Foreskin fibroblast (primary cell): ENCODE measurements at places on chromosomes 3 and 15.

DNA sequence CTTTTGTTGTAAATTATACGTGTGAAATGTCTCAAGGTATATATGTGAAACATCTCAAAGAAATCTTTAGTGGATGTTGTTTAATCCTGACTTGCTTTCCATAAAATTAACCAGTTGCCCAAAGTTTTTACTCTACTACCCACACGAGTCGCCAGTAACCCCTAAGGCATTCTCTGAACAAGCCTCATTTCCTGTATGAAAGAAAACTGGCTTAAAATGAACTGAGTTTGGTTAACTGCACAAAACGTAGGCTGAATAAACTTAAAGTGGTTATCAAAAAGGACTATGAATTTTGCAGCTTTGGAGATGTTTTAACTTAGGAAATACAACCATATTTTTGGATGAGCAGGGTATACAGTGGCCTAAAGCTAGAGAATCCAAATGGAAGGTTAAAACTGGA, 2.7 kb upstream of the APPL1 start:
- no peak for DNase-seq

DNA sequence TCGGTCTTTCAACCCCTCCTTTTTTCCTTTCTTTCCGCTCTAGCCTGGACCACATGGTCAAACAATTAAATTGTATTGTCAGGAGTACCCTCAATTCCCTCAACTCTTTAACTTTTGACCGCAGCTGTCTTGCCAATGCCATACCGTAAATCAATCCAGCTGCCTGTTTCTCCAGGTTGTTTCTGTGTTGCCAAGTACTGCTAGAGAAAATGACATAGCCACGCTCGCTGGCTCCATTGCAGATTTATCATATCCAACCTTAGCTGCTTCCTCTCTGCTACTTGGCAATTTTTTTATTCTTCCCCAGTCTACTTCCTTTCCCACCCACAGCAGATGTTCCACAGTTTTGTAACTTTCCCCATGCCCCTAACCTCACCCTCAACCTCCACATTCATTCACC, 60.0 kb downstream of the ZNF385D start:
- no peak for DNase-seq

- DNase-seq, result no peak
These were observed 39.2 kb upstream of the AGBL1 start for GRCh38 chr15:86040356-86041033.

DNA sequence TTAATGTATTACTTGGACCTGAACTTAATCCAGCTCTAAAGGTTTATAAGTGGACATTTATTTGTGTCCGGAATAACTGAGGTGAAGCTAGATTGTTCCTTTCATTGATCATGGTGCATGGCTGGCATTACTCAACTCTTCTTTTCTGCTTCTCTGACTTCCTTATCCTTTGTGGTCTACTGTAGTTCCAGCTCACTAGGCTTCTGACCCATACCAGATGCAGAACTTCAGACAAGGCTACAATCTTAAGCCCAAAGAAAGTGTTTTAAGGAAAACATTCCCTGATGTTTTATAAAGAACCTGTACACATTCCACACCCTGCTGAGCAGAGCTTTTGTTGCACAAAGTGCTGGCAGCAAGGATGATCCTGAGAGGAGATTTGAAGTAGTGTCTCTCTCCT, 250.8 kb upstream of the TGFBR2 start:
- DNase-seq, result peak; percentile 42

DNA sequence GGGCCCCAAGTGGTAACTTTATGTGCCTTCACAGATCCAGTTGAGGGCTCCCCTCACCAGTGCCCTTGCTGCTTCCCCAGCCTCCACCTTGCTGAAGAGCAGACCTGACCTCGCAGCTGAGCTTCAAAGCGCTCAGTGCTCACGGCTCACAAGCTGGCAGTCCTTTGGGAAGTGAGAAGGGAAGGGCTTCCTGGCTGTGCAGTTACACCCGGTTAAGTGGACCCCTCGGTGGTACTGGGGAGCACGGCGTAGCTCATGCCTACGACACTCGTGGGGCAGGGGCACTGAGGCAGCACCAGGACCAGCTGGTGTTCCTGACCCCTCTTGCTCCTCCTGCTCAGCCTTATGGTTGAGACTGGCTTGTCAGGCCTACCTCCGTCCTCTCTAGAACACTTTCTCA, 629.0 kb upstream of the TBL1XR1 start:
- DNase-seq, result no peak

DNA sequence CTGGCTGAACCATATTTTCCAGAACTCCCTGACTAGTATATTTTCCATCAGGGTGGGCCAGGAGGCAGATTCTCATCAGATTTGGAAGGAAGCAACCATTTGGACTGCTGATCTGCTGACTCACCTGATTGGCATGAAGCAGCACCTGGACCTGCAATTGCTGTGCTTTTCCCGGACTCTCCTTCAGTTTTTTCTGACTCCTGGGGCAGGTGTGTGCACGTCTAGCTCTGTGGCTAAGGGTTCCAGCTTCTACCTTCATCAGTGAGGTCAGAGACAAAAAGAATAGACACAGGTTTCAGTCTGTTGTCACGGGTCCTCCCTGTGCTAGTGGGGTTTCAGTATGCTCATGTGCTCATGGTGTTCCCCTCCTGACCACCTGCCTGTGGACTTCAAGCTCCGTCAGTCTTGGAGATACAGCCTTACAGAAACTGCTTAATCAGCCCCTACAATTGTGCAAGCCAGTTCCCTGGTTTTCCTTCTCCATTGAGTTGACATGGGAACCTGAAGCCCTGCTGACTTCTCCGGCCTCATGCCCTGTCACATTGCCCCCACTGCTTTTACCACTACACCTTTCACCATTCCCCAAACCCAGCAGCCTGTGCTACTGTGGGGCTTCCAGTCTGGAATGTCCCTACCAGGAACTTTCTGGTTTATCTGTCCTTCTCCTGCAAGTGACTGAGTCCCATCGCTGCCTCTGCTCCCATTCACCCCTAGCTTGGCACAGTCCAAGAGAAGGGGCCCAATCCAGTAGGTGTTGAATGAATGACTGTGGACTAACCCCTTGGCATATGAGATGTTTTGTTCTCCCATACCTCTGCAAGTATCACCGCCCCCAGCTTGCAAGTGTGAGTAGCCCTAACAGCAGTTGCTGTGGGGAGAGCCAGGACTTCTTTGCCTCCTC, 31.7 kb downstream of the HMCES start:
- DNase-seq, result no peak

- peak; percentile 81 for DNase-seq
These were observed 727.7 kb upstream of the NECTIN3 start for GRCh38 chr3:110343945-110344344.

DNA sequence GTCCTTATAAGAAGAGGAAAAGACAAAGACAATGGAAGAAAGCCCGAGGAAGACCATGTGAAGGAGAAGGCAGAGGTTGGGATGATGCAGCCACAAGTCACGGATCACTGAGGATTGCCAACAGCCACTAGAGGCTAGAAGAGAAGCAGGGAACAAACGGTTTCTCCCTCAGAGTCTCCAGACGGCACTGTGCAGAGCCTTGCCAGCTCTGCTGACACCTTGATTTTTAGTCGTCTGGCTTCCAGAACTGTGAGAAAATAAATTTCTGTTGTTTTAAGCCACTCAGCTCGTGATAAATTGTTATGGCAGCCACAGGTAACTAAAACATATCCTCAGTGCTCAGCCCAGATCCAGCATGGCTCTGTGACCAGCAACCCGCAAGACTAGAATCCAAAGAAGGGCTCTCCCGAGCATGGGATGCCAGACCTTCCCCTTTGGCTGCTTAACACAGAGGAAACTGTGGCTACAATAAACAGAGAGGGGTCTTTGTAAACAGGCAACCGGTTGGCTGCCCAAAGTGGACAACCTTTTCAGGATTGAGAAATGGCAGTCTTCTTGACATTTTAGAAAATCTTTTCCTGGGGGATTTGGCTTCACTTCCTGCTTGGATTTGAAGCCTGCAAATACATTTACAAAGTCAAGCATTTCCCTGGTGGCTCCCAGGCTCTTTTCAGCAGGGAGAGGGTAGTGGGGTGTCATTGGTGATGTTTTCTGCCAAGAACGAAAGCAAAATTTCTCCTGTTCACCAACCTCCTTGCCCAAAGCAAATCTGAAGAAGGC, 88.7 kb upstream of the ADPGK start:
- no peak for DNase-seq

DNA sequence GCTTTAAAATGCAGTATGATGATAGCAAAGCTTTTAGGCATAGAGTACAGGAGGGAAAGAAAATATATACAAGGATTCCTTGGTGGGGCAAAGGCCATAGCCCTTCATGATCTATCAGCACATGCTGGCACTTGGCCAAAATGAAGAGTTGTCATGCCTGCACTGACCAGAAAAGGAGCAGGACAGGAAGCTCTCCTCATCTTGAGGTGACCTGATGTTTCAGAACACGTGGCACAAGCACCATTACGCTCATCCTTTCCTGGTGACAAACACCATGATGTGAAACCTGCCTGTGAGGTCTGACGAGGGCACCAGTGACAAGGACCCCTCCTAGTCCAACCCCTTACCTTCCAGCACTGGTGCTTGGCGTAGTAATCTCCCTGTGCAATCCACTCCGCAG, 77.9 kb upstream of the DCLK3 start:
- DNase-seq, result no peak

GRCh38 chr15:100759698-100760356, 119.8 kb upstream of the ALDH1A3 start:
- peak; percentile 47 for DNase-seq

- DNase-seq, result peak; percentile 21
These were observed 85.0 kb upstream of the CNTN6 start for GRCh38 chr3:1007866-1008265.
